ENCODE measurements at places on chromosomes 6 and 20.

DNA sequence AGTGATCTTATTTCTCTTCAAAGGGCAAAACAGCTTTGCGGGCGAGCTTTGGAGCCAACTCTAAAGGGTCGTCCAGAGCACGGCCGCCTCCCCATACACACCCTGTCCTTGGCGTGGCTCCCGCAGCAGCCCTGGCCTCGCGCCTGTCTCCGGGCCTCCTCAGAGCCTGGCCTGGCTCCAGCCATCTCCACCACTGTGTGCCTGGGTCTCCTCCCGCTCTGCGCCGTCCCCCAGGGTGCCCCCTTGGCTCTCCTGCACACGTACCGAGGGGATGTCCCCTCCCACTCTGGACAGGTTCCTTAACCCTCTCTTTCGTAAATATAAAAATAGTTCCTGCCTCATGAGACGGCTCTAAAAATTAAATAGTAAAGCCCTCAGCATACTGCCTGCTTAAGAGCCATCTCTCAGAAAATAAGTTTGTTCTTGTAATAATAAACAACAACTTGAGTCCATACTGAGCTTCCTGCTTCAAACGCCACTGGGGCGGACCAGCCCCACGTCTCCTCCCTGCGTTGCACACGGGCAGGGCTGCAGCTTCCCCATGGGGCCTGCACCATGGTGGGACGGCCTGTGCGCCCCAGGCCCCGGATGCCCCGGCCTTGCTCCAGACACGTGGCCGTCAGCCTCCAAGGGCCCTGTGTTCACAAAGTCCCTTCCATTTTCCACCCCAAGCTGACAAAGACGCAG is 226.2 kb downstream of the TTLL2 start:
- no peak for DNase-seq

- DNase-seq, result no peak
Measured at GRCh38 chr6:2839195-2839981, 2.3 kb downstream of the SERPINB1 start.

DNA sequence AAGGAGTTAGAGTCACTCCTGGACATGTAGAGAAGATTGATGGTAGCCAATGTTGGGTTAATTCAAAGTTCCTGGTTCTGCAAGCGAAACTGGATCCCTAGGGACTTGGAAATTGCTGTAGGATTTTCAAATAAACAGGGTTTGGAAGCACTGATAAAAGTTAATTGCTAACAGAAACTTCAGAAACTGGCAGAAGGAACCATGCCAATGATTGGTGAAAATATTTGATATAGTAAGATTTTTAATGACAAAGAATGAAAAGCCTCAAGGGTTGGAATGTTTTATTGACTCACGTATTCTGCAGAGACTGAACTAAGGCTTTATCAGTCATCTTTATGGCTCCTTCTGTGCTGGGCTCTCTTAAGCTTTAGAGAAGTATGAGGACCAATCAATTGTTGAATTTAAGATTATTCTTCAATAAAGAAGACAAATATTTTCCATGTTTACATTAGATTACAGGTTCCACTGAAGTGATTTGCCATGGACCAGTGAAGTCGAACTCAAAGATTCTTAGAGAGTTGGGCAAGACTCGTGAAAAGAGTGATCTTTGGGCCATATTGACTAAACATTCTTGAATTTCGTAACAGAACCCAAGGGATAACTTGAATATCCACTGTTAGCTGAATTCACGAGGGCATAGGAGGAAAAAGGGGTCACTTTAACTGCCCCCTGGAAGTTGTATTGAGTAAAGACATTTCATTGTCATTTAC is 371.4 kb downstream of the HDGFL1 start:
- no peak for DNase-seq

DNA sequence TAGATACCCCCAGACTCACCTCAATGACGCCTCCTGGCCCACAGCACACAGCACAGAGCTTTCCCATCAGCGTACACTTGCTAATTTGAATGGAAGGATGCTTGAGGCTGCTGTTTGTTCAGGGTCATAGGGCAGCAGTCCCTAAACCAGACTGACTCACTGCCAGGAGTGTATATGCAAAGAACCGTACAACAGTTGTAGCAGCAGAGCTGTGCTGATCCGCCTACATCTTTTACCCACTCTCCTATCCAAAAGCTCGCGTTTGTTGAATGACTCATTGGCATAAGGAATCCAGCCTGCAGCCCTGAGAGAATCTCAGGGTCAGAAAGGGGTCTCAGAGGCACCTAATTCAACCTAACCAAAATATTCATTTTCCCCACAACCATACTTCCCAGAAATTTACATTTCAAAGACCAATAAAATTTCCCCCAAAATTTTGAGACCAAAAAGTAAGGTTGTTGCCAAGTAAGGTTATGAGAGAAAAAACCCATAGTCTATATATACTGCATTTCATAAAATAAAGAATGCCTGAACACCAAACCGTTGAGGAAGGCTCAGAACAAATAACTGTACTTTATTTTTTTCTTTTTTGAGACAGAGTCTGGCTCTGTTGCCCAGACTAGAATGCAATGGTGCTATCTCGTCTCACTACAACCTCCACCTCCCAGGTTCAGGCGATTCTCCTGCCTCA is 35.3 kb upstream of the CCND3 start:
- no peak for DNase-seq

DNA sequence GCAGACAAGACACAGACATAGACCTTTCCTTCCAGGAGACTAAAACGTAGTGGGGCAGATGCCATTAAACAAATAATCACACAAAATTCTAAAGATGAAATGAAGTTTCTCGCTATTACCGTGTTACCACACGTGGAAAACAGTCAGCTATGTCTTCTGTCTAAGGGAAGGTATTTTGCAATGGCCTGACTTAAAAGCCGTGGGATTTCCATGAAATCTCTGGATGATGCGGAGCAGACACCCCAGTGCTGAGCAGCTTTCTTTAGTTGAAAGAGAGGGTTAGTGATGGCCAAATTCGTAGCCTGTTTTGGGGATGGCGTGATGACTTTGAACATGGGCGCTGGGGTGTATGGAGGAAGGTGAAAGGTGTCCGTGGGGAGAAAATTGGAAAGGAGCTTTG is 281.8 kb downstream of the NRN1 start:
- no peak for DNase-seq

DNA sequence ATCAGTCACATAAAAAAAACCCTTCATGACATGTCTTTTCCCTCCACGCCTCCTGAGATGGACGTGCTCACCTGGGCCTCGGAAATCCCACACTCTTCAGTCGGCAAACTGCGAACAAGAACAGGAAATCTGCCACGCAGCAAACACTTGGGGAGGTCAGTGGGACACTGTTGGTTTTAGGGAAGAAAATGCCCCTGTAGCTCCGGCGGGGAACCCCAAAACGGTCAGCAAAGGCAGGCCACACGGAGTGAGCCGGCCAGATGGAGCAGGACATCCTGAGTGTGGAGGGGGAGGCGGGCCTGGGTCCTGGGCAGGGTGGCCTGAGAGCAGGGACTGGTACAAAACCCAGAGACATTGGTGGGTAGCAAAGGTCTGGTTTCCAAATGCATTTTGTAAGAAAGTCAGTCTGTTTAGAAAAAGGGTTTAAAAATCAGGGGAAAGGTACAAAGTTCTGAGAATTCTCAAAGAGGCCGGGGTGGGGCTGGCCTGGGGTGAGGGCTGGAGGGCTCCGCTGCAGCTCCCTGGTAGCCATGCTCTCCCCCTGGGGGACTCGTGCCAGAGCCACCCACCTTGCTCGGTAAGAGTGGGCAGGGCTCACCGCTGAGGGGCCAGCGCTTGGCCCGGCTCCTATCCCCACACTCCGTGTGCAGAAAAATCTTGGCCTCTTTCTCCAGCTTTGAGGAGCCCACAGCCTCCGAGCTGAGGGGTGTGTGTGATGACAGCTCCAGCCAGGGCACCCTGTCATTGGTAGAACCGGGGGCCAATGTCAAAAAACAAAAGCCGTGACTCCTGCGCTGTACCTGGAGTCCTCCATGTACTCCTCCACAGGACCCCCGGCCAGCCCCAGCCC is 5.2 kb downstream of the SLC2A4RG start:
- no peak for DNase-seq

DNA sequence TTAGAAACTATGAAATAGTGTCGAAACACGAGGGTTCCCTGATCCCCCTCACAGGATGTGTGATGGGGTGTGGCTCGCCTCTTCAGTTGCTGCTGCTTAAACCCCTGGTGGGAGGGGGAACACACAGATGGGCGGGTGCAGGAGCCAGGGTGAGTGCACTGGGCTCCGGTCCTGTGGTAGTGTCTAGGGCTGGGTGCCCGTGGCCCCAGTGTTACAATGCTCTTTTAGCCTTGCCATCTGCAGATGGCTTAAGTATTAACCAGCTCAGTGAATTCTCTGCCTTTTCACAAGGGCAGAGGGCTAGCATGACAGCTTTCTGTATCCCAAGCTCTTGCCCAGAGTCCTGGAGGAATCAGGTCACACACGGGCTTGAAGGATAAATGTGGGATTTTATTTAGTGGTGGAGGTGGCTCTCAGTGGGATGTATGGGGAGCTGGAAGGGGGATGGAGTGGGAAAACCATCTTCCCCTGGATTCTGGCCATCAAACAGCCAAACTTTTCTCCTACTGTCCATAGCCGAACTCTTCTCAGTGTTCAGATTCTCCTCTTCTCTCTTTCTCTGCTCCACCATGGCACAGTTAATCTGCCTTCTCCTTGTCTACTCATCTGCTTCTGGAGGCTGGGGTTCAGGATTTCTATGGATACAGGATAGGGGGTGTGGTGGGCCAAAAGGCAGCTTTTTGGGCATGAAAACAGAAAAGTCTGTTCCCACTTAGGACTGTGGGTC is 659.0 kb downstream of the EPM2A start:
- DNase-seq, result no peak

- no peak for DNase-seq
Measured at GRCh38 chr20:8089668-8090067, 42.4 kb upstream of the PLCB1 start.

DNA sequence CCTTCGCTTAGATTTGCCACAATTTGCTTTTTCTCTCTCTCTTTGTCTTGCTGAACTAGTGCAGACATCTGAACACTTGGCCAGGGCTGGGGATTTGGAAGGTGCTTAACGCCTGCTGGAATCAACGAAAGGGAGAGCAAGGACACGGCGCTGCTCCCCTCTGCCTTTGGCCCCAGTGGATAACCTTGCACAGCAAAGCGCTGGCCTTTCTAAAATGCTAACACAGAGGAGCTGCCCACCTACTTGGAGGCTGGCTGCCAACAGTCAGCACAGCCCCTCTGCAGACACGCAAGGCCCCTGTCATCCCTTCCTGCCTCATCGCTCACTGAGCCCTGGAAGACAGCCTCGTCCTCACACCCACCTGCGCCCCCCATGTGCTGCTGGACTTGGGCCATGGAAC is 37.5 kb downstream of the C20orf203 start:
- DNase-seq, result no peak

DNA sequence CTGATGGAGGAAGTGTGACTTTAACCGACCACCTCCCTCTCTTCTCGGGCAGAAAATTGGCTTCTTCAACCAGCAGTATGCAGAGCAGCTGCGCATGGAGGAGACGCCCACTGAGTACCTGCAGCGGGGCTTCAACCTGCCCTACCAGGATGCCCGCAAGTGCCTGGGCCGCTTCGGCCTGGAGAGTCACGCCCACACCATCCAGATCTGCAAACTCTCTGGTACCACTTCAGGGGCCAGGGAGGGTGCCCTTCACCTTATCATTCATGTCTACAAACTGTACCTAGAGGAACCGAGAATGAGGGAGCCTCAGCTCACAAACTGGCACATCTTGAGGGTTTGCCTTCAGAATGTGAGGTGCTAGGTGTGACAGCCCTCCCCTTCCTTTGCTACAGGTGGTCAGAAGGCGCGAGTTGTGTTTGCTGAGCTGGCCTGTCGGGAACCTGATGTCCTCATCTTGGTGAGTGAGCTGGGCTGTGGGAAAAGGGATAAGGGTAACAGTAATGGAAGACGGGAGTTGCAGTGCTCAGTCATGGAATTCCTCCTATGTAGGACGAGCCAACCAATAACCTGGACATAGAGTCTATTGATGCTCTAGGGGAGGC is 18.6 kb downstream of the ABCF1 start:
- no peak for DNase-seq
